ENCODE measurements at places on chromosomes 12 and 14. TPM values are rescaled to one million over a fixed set of nuclear protein-coding genes. Genes with fewer than 3 reads are reported as not detected.

TMTC1 gene
- total RNA-seq, result 0.57 TPM

SCNN1A gene
- total RNA-seq, result 0.05 TPM

DPPA3 gene
- not detected for total RNA-seq

KRT81 gene
- not detected for total RNA-seq

IRAK3 gene
- total RNA-seq, result 3.2 TPM

Data from activated T-helper 1 cell treated with anti-CD3 and anti-CD28 coated beads, Interleukin-12 subunit alpha, Interleukin-12 subunit beta, Interleukin-2, Interleukin-4 antibody, amounts not matched to agents 30 ng/mL and 10 ng/mL and 1 ng/mL, durations not matched to agents 14 hours and 24 hours and 36 hours (primary cell).